Kidney glomerular epithelial cell (primary cell): ENCODE measurements at places on chromosomes 13 and 19.
A peak's percentile ranks its signal among the peaks of the same experiment; 100 is the strongest.

GRCh38 chr13:97743938-97744337 lies 209.5 kb upstream of the IPO5 start:
- DNase-seq, result no peak

GRCh38 chr13:73704587-73704986 lies 429.6 kb downstream of the KLF12 start:
- no peak for DNase-seq

GRCh38 chr19:3944018-3944721 lies 11.3 kb downstream of the NMRK2 start:
- DNase-seq, result no peak

DNA sequence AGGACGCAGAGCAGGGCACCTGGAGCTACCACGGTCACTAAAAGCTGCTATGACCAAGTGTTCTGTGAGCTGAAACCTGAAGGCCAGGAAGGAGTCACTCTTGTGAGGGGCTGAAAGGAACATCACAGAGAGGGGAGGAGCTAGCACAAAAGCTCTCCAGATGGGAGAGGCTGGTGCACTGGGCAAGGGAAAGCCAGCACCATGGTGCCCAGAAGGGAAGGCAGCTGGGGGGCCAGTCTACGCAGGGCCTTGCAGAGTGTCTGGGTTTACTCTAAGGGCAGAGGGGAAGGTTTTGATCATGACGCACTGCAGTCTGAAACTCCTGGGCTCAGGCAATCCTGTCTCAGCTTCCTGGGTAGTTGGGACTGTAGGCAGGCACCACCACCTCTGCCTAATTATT lies 4.1 kb upstream of the ZNF580 start:
- no peak for DNase-seq

- no peak for DNase-seq
Observed at GRCh38 chr19:14821937-14822336, 13.0 kb downstream of the OR7A5 start.

DNA sequence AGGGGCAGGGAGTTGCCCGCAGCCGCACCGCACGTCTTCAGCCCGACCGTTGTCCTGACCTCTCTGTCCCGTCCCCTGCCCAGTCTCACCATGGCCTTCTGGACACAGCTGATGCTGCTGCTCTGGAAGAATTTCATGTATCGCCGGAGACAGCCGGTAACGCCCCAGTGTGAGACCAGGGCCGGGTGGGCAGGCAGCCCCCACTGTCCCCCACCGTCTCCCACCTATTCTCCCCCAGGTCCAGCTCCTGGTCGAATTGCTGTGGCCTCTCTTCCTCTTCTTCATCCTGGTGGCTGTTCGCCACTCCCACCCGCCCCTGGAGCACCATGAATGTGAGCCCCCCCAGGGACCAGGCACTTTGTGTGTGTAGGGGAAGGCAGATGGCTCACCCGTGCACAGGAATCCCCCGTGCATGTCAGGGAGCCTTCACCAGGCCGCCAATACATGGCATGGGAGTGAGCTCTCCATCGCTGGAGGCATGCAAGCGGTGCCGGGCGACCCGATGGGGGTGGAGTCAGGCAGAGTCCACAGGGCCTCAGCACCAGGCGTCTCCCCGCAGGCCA lies 1.4 kb downstream of the ABCA7 start:
- DNase-seq, result no peak

DNA sequence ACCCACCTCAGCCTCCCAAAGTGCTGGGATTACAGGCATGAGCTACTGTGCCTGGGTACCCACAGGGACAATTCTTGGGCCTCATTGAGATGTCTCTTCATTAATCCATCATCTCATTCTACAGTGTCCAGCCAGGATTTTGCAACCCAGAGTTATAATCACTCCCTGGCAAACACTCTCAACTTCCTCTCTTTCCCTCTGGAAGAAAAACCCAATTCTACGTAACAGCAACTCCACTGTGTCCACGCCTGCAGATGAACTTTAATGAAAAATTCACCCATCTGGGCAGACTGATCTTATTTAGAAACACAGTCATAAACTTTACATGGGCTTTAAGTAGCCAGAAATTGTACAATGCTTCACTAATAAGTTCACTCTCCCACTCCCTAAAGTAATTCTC lies 90.1 kb upstream of the ABCC4 start:
- DNase-seq, result no peak

- DNase-seq, result no peak
Observed at GRCh38 chr13:114151565-114152284, 19.3 kb upstream of the RASA3 start.

- peak; percentile 53 for DNase-seq
Observed at GRCh38 chr19:6725513-6726231, 5.2 kb upstream of the C3 start.

- DNase-seq, result no peak
Observed at GRCh38 chr13:43963726-43964125, 84.0 kb downstream of the LACC1 start.

DNA sequence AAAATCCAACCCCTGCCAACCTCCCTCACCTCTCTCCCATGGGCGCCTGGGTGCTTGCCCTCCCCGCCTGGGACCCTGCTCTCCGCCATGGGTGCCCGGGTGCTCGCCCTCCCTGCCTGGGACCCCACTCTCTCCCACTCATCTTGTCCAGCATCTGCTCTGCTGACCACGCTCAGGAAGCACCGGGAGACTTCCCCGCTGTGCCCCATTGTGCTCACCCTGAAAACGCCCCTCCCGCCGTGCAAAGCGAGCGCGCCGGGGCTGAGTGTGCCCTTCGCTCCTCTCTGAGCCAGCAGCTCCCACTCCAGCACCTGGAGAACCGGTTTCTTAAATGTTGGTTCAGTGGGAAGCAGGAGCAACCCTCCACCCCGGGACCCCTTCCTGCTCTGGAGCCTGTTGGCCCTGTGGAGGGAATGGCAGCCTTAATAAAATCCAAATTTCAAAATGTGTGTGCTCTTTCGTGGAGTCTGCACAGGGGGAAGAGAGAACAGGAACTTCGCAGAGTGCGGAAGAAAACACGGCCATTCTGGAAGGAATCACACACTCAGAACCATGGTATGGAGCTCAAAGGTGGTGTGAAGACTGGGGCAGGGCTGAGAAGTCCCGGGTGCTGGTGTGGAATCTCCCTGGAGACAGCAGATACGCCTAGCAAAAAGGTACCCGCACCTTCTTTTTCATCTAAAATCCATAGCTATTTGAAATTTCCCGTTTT lies 23.1 kb upstream of the CDC16 start:
- no peak for DNase-seq

GRCh38 chr13:112144616-112145550 lies 77.9 kb downstream of the SOX1 start:
- DNase-seq, result no peak

DNA sequence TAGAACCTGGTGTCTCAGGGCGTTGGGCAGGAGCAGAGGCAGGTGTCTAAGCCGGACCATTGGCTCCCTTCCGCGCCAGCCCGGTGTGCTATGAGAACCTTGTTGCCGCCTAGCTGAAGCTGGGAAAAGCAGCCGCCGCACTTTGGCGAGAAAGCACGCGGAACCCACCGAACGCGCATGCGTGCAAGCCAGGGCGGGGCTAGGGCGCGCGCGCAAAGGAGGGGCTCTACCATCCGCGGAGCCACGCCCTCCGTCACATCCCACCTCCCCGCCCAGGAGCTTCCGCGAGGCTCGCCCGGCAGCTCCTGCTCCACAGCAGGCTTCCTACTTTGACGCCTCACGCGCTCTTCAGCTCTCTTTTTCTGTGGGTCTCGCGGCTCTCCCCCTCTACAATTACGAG lies 51.3 kb downstream of the WDR87 start:
- DNase-seq, result peak; percentile 3

DNA sequence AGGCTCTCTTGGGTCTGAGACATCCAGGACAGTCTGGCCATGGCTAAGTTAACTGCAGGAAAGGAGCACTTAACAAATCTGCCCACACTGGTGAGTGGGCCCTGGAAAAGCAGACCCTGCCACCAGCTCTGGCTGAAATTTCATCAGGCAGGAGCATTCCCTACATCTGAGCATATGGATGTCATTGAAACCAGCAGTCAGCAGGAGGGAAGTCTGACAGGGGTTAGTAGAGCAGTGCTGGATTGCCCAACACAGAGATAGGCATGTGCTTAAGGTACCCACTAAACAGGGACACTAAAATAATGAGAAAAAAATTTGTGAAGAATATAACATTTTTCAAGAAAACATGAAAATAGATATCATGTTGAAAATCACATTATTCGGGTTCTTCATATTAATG lies 13.6 kb upstream of the ACOD1 start:
- no peak for DNase-seq

DNA sequence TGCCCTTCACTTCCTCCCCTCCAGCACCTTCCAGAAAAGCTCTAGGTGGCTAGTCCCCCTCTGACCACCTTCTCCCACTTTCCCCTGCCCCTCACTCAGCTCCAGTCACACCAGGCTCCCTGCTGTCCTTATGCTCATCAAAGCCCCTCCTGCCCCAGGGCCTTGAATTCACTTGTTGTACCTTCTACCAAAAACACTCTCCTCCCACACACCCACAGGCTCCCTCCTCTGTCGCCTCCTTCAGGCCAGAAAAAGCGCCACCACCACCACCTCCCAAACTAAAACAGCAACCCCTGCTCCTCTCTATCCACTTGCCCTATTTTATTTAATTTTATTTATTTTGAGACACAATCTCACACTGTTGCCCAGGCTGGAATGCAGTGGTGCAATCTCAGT lies 4.8 kb upstream of the CEACAM16 start:
- no peak for DNase-seq

DNA sequence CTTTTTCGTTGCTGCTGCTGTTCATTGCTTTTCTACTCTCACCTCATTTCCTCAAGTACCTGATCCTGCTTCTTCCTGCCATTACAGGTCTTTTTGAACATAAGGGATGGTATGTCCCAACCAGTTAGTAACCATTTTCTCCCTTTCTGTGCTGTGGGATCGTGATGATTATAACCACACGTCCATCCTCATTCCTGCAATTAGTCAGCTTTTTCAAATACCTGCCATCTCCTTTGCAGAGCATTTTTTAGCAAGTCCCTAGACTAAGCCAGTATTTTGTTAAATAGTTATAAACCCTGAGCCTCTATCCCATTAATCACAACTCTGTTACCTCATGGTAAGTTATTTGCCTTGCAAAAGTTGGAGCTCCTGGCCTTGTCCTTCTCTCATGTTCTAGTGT lies 109.2 kb downstream of the FNDC3A start:
- DNase-seq, result no peak

- DNase-seq, result peak; percentile 30
Observed at GRCh38 chr19:8363803-8364771, at the start of gene ANGPTL4. Gene ANGPTL4, plus strand, starts transcription at chr19:8364155. Its CDS starts 167 bp downstream, at chr19:8364322.
